Bronchial smooth muscle cell (primary cell): ENCODE measurements at places on chromosomes 2 and 18. TPM values are rescaled to one million over a fixed set of nuclear protein-coding genes. Genes with fewer than 3 reads are reported as not detected.

Gene HDHD2
- 12.9 and 14.2 TPM in 2 replicates for total RNA-seq

Gene GYPC
- 93.3 and 148 TPM in 2 replicates for total RNA-seq

Gene SPDYA
- 0.86 and 1.3 TPM in 2 replicates for total RNA-seq

Gene TCF23
- total RNA-seq, result not detected in 2 replicates

Gene MTA3
- total RNA-seq, result 23.7 and 27.7 TPM in 2 replicates

Gene TOGARAM2
- total RNA-seq, result 0.09 and 0.47 TPM in 2 replicates

Gene GCG
- not detected in 2 replicates for total RNA-seq
